ENCODE measurements at places on chromosomes 11 and 22.

DNA sequence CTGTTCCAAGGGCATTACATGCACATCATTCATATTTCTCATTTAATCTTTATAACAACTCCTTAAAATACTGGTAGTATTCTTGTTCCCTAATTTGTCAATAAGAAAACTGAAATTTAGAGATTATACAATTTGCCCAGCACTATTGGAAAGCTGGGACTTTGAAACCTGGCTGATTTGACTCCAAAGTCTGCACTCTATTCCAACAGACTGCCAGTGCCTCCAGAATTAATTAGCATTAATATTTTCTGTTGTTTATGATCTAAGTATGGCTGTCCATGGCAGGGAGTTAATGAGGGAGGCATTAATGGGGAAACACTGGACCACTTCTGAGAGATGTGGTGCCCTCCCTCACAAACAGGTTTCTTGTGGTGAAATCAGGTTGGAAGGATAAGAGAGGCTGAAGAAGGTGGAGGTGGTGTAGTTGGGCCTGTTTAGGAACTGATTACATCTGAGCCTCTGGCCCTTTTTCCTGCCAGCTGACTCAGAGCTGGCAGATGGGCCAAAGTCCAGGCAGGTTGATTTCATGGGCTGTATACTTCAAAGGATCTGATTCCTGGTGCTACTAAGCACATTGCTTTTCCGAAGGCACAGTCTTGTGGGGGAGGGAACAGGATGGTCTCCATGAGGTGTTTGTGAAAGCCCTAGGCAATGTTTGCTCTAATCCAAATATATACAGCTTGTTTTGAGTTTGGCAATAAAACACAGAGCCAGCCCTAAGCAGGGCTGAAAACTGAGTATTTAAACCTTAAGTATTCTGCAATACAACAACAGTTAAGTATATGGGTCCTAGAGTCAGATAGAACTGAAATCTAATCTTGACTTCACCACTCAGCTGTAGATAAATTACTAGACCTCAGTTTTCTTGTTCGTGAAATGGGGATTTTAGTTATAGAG, 21.0 kb upstream of the RAB30 start:
- DNase-seq: no peak

DNA sequence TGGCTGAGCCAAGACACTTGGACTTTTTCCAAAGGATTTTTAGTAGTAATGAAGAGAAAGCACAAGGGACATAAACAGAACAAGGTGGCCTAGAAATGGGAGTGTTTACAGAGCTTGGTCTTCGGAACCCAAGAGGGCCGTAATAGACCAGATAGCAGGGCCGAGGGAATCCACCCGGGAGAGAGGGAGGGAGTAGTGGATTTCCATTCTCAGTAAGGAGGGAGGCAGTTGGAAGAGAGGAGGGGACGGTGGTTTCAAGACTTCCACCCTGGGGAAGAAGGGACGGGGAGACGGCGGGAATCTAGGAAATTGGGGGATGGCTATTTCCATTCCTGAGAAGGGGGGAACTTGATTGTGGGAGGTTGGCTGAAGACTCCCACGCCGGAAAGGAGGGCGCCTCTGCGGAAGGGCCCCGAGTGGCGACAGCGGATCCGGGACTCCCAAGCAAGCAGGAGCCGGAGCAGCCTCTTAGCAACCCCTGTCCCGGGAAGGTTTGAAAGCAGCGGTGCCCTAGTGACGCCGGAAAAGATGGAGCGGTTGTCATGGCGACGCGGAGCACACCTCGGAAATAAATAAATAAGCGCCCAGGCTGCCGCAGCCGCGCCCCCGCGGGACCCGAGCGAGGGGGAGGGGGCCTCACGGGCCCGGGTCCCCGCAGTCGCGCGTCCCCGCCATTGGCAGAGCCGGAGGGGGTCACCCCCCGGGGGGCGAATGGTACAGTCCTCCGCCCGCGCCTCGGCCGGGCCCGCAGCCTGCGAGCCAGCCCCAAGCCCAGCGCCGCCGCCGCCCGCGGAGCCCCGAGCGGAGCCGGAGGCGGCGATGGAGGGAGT, 31.6 kb downstream of the EIF3F start:
- DNase-seq: peak; percentile 60

- peak; percentile 28 for DNase-seq
Observed at GRCh38 chr11:64916040-64916774, 802 bp downstream of the ATG2A start.

DNA sequence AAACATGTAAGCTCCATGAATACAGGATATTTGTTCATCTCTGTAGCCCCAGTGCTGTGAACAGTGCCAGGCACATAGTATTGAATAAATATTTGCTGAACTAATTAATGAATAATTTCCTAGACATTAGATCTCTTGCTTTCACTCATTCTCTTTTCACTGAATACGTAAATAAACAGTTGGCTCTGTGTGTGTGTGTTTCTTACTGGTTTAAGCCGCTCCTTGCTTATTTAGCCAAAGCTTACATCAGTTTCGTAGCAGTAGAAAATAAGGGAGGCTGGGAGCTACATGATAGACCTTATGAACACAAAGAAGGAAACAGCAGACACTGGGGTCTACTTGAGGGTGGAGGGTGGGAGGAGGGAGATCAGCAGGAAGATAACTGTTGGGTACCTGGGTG, 17.2 kb downstream of the KREMEN1 start:
- DNase-seq: no peak

DNA sequence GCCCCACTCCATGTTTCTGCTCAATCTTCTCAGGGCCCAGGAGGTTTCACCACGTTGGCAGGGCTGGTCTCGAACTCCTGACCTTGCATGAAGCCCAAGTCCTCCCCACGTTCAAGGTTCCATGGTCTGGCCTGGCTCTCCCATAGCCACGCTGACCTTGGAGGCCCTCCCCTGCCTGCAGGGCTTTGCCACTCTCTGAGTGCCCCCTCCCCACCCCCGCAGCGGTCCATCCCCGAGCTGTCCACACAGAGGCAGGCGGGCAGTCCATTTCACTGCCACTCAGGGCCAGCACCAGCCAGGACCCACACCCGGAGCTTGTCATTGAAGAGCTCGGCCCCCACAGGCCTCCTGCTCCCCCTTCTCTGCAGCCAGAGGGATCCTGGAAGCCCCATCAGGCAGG, 30.7 kb downstream of the ARHGAP8 start:
- no peak for DNase-seq

DNA sequence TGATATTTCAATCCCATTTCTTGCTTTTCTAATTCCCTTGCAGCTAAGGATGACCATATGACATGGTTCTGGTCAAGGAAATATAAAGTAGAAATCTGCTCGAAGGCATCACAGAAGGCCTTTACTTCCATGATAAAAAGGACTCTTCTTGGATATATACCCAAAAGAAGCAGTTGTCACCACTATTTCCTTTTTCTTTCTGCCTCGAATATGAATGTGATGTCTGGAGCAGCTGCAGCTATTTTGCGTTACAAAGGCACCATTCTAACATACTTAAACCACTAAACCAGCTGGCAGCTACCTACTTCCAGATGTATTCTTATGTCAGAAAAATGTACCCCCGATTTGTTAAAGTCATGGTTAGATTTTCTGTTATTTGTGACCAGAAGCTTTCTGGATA, 18.9 kb downstream of the EXPH5 start:
- DNase-seq: no peak

DNA sequence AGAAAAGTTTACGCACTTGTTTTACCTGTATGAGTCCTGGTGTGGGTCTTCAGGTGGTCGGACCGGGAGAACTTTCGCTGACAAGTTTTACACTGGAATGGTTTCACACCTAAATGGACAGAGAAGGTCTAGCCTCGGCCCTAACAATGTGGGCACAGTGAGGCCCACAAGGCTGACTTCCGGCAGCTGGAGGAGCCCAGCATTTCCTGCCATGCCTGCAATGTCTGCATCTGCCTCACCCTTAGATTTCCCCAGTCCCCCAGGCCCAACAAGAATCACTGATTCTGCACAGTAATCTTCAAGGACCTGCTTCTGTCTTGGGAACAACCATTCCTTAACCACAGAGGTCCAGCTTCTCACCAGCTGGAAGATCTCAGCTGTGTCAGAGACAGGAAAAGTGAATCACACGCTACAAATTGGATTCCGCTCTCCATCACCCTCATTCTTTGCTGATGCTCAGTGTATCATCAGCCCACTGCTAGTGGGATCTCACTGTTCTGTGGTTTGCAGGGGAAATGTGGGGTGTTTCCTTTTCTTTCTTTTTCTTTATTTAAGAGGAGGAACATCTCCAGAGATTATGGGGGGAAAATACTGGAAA, 43.3 kb downstream of the WT1 start:
- no peak for DNase-seq

DNA sequence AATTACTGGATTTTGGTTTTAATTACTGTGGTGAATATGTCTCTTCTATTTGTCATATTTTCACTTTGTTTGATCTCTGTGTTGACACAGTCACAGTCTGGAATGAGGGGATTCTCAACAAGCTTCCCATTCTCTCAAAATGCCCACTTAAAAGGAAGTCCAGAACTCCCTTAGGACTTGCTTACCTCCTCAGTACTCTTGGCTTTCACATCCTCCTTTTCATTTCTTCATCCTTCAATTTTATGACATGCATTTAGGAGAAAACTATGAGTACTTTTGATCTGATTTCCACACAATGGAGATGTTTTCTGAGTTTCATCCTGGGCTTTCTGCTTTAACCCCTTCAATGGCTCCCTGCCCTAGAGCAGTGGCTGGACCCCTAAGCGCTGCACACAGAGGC, 49.3 kb upstream of the FLI1 start:
- DNase-seq: no peak

- DNase-seq: no peak
Observed at GRCh38 chr11:32184041-32184722, 93.3 kb downstream of the RCN1 start.

GRCh38 chr11:116582571-116582970, 190.2 kb downstream of the BUD13 start:
- no peak for DNase-seq

- no peak for DNase-seq
Observed at GRCh38 chr22:46202897-46203600, 47.0 kb downstream of the CDPF1 start.

DNA sequence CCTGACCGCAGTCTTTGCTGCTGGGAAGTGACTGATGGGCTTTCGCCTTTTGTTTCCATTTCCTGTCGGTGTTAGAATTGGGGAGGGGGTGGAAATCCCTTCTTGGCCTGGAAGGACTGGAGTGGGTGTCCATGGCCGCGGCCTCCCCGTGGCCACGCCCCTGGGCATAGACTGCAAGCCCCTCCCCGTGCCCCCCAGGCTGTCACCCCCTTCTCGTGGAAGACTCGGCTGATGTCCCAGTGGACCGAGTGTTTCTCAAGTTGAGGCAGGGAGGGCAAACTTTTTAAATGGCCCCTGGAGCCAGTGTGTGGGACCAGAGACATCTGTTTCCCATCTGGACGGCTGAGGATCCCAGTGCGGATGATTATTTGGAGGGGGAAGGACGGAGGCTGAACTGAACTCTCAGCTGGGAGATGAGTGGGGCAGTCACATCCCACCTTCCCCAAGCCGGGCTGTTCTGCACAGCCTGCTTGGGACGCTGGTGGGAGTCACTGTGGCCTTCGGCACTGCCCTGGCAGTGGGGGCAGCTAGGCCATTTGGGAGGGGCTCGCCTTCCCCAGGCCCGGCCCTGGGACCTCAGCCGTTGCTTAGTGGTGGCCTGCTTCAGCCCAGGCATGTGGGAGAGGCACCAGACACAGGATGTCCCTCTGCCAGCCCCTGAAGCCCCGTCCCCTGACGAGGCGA, 1.6 kb downstream of the CD81 start:
- no peak for DNase-seq

DNA sequence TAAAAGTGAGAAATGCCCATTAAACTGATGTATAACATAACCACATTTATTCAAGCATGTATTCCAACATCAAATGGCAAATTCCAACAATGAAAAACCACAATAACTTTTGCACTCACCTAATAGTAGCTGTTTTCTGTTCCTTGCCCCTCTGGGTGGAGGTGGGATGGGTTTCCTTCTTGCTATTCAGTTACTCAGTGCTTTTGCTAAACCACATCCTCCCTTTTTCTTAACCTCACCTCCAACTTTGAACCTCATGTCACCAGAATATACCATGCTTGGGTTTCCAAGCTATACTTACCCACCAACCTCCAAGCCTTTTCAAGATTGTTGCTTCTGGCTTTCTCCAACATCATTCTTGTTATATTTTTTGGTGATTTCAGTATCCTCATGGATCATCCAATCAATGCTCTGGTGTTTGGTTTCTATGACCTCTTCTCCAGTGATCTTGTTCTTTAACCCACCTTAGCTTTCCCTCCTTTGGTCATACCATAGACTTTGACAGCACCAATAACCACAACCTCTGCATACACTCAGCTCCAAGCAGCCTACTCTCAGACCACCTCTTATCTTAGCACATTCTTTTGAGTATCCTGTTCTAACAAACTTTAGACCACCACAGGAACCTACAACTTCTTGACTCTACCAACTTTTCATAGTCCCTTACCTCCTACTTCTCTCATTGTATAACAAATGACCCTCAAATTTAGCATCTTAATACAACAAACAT, 3.2 kb upstream of the CCDC15 start:
- DNase-seq: no peak

DNA sequence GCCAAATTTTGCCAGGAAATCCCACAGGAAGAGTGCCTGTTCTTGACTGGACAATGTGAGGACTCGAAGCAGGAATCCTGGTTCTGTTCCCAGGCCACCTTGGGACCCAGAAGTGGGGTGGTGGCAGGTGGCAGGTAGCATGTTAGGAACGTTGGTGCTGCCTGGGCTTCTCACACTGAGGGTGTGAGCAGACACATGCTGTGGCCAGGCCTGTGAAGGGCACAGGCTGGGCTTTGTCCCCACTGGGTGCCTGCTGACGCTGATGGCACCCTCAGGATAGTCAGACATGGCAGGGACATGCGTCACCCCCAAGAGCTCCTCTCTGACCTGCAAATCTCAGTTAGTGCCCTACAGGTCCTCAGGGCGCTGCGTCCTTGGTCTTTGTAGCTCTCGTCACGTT, 21.1 kb upstream of the NECTIN1 start:
- DNase-seq: no peak

DNA sequence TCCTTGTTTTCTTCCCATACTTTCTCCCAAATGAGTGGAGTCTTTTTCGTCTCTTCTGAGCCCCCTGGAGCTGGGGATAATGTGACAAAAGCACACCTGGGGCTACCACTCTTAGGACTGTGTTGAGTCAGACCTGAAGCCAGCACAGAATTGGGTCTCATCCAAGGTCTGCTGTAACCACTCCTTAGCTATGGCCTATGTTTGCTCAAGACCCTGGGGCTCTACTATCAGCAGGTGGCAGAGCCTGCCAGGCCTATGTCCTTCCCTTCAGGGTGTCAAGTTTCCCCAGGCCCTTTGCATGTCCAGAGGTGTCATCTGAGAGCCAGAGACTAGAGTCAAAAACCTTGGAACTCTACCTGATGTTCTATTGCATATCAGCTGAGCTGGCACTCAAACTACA, 335.7 kb downstream of the DDX10 start:
- no peak for DNase-seq

- no peak for DNase-seq
Observed at GRCh38 chr22:50622723-50623327, 5.1 kb downstream of the ARSA start.

DNA sequence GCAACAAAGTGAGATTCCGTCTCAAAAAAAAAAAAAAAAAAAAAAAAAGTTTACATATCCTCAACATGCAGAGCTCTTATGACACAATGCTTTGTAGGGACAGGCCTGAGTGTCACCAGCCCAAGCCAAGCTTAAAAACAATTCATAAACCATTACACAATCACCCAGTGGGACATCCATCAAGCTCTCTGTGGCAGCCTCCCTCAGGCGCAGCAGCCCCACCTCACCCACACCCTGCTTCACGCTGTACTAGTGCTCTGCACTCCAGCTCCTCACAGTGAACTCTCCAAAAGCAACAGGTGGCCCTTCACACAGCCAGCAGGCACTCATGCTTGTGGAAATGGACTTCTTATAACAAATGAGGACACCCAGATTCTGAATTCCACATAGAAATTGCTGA, 3.5 kb upstream of the FOXRED2 start:
- DNase-seq: no peak

All from activated effector memory CD4-positive, alpha-beta T cell treated with Interleukin-2 at 50 U/mL for 16 hours (primary cell).